ENCODE measurements at places on chromosomes 13 and 19.

GRCh38 chr13:82681535-82681934 is 1200.7 kb downstream of the SLITRK1 start:
- no peak for DNase-seq

DNA sequence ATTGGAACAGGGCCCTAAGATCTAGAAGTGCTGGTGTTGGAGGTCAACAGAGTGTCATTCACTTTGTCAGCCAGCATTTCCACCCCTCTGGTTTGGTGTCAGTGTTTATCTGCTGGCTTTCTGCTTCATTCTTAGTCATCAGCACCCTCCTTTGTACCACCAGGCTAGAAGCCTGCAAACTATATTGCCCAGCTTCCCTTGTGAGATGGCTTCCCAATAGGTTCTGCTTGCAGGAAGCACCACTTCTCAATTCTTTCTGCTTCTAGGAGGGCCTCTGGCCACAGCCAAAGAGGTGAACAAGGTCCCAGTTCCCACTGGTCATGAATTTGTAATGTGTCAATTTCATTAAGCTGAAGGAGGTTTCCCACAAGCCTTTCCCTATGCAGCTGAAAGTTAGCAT is 36.4 kb upstream of the CALM3 start:
- no peak for DNase-seq

GRCh38 chr19:15358918-15359317 is 20.7 kb downstream of the AKAP8 start:
- DNase-seq = no peak

GRCh38 chr19:35908973-35909683 is 1.0 kb upstream of the TYROBP start:
- DNase-seq = no peak

- DNase-seq = no peak
Measured at GRCh38 chr19:35793381-35794165, 18.2 kb downstream of the ARHGAP33 start.

GRCh38 chr19:16888629-16889365 is at the start of gene F2RL3:
TSS of gene F2RL3 (plus strand) at chr19:16888999. CDS start at chr19:16889190, 191 bp downstream.
- no peak for DNase-seq

DNA sequence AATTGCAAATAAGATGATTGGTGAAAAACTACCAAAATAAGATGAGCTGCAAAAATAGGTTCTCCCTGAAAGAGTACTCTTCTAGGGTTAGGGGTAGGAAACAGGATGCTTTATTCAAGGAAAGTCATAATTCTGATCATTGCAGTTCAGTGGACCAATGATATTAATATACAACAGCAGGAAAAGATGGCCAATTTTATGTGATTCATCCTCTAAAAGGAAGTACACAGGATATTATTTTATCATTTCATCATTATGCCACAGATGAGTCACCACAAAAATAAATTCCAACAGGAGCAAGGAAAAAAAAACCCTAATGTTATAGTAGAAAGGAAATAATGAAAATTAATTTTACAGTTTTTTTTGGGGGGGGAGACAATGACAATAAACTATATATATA is 205.0 kb downstream of the NALCN start:
- DNase-seq = no peak

GRCh38 chr19:11142528-11143171 is 12.9 kb downstream of the SPC24 start:
- no peak for DNase-seq

GRCh38 chr13:49571299-49572240 is 13.8 kb downstream of the RCBTB1 start:
- DNase-seq = no peak

DNA sequence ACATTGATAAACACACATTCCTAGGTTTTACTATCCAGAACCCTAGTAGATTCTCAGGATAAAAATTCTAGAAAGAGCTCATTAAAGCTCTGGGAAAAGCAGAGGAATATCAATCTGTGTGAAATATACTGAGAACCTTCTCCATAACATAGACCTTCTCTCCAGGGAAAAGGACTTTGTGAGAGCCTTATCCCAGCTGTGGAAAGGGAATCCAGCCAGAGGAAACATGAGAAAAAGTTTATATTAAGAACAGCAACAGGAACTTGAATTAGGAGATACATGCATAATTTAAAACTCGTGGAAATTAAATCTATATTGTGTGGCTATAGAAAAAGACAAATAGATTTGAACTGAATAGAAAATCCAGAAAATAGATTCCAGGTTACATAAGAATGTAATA is 1639.9 kb downstream of the EFNB2 start:
- no peak for DNase-seq

GRCh38 chr13:92164822-92165221 is 766.4 kb downstream of the GPC5 start:
- DNase-seq = no peak

- DNase-seq = no peak
Measured at GRCh38 chr19:41095703-41096102, 7.5 kb downstream of the CYP2A13 start.

GRCh38 chr19:14072535-14073260 is at the start of gene MISP3:
TSS of gene MISP3 (plus strand) at chr19:14072786. CDS start at chr19:14073310, 524 bp downstream.
- DNase-seq = no peak

GRCh38 chr19:56577719-56578602 is 10.7 kb downstream of the ZNF470 start:
- no peak for DNase-seq

- DNase-seq = no peak
Measured at GRCh38 chr19:58067240-58067912, 8.3 kb downstream of the ZNF135 start.

GRCh38 chr19:15672580-15673175 is at the start of gene CYP4F12:
TSS of gene CYP4F12 (plus strand) at chr19:15673087. CDS start at chr19:15673530, 443 bp downstream.
- no peak for DNase-seq

DNA sequence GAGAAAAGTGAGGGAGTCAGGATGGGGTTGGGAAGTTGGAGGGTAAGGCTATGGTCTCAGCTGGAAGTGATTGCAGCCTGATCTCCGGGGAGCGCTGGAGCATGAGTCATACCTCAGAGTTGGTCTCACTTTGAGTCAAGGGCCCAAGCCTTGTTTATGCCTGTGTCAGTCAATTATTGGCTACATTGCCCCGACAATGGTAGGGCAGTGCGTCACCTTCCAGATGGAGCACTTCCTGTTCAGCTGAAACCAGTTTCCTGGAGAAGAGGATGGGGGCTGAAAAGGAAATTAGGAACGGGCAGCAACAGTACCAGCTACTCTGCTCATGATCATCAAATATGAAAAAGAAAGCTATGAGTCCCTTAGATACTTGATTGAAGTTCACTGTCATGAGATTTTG is 60.4 kb downstream of the ADGRE1 start:
- DNase-seq = peak; percentile 38

- DNase-seq = no peak
Measured at GRCh38 chr13:37475966-37476365, 122.6 kb downstream of the POSTN start.

DNA sequence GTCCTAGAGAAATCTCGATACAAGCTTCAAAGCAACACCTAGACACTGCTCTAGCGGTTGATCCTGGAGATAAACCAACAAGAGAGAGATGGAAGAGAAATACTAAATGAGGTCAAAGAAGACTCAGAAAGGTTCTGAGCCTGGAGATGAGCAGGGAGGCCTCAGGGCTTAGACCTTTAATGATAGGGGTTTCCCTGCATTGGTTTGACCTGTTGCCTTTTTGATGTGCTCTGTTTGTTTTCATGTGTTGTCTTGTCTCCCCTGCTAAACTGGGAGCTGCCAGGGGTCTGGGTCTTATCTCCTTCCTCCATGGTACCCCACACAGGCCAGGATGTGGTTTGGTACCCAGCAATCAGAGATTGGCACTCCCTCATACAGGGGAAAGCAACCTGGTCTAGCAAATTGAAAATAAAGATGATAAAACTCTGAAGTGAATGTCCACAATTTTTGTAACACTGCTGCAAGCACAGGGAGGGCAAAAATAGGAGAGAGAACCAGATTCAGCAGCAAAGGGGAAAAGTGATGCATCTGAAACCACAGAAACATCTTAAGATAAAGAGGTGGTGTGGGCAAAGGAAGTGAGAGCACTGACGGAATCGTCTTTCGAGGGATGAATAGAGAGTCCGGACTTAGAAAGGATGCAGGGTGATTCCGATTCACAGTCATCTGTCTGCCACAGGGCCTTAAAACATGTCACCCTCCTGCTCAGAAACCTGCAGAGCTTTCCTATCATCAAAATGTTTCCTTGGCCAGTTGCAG is 3.5 kb downstream of the FFAR2 start:
- DNase-seq = no peak

GRCh38 chr13:22936228-22936627 is 244.6 kb upstream of the SGCG start:
- no peak for DNase-seq

- no peak for DNase-seq
Measured at GRCh38 chr13:74464670-74465069, 330.5 kb upstream of the KLF12 start.

DNA sequence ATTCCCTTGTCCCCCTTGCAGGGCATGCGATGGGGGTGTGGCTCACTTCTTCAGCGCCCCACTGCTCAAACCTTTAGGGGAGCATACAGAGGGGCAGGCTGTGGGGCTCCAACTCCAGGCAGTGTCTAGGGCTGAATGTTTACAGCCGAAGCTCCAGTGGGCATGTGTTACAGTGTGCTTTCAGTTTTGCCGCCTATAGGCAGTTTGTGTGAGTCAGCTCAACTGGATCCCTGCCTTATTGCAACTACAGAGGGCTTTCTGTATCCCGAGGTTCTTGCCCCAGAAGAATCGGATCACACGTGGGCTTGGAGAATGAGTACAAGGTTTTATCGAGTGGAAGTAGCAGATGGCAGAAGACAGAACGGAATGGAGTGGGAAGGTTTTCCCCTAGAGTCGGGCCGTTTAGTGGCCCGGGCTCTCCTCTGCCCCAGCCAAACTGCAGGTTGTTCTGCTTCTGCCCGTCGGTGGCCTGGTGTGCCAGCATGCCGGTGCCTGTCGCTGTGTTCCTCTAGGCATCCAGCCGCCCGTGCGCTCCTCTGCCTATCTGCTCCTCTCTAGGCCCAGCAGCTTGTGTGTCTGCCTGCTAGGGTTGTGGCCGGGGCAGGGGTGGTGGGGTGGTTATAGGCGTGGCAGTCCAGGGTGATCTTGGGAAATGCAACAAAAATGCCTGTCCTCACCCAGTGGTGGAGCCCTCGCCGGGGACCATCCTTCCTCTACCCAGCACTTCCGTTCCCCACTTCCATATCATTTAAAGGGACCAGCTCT is 435.9 kb upstream of the SGCG start:
- no peak for DNase-seq

DNA sequence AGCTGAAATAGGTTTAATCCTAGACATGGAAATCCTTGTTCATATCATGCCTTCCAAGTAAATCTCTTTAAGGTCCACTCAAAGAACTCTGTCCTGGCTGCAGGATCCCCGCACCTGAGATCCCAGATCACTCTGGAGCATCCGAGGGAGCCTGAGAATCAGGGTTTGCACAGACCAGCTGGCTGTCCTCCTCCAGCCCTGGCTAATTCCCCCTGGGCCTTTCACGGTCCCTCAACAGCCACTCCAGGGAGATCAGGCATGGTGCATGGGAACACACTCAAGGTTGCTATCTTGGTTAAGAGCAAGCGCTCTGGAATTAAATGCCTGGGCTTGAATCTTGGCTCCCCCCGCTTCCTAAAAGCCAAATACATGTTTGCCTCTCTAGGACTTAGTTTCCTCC is 130.8 kb downstream of the IRS2 start:
- no peak for DNase-seq

GRCh38 chr19:47272448-47273312 is 2.0 kb upstream of the INAFM1 start:
- DNase-seq = no peak

DNA sequence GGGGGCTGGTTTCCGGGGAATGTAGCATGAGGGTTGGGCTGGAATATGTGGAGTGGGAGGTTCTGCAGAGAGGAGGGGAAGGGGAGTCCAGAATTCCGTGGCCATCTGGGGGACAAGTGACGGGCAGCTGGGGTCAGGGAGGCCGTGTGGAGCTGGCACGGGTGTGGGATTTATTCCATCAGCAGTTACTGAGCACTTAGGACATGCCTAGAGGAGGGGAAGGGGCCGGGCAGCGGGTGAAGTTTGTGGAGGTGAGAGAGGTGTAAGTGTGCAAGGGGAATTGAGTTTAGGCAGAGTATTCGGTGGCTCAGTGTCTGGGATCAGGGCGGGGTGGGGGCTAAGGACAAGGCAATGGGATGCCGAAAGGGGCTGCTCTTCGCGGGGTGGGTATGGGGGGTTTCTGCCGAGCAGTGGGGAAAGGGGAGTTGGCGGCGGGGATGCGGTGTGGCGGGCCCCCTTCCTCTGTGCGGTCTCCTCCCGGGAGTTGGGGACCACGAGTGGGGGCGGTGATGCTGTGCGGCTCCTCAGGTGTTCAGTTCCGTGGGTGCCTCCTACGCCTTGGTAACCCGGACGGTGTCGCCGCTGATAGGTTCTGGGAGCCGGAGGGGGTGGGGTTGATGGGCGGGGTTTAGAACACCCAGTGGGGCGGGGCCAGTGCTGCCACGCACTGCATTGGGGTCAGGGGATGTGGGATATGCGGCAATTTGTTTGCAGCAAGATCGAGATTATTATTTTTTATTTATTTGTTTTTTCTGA is 5.4 kb downstream of the CCDC61 start:
- peak; percentile 56 for DNase-seq

GRCh38 chr19:1816530-1817298 is 4.6 kb upstream of the ATP8B3 start:
- DNase-seq = no peak

- DNase-seq = no peak
Measured at GRCh38 chr13:113622791-113623490, 35.1 kb downstream of the ATP4B start.

- DNase-seq = no peak
Measured at GRCh38 chr19:2653710-2654707, 48.5 kb downstream of the GNG7 start.

GRCh38 chr13:104414181-104414580 is 1348.0 kb upstream of the SLC10A2 start:
- no peak for DNase-seq

GRCh38 chr19:55094456-55095259 is 19.0 kb downstream of the EPS8L1 start:
- DNase-seq = no peak

- DNase-seq = no peak
Measured at GRCh38 chr13:35481777-35482176, 5.3 kb upstream of the MAB21L1 start.

GRCh38 chr13:47929156-47929555 is 71.9 kb downstream of the SUCLA2 start:
- no peak for DNase-seq

DNA sequence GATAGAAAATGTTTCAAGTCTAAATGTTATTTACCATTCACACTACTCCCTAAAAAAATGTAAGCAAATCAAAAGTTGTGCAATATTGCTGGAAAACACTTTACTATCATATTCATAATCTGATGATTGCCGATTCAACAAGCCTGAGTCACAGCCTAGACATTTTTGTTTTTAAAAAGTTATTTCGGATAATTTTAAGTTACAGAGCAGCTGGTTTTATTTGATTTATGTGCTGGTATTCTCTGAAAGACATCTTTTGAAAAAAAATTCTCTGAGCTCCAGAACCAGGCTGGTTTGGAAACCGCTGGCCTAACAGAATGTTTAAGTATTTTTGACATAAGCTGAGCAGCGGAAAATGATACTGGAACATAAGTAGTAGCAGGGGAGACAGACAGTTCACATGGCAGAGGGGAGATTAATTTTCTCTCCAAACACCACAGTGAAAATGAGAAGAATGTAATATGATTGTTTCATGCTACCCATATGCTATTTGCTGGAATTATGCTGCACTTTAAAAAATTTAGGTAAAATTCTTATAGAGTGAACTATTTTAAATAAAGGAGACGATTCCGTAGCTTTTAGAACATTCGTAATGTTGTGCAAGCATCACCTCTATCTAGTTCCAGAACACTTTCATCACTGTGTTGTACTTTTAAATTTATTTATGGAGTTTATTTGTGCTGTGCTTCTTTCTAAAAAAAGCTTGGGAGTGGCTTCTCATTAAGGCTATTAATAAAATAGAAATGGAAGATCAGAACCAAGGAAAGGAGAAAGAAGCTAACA is 36.1 kb downstream of the TBC1D4 start:
- no peak for DNase-seq
